ENCODE measurements at places on chromosomes 6 and 20.

DNA sequence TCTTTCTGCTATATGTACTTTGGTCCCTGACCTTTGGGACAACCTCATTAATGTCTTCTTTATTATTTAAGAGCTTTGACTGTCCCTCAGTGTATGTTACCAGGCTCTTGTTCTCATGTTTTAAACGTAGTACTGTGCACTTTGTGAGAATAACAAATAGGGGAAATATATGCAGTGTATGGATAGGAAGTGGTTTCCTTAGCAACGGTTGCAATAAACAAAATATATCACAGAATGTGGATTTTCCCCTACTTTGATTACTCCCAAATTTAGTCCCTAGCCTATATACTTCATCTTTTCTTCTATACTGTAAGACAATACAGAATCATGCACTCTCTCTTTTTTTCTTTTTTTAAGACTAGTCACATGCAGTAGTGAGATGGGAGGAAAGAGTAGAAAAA is 123.8 kb upstream of the AKIRIN2 start:
- no peak for DNase-seq

GRCh38 chr6:105836379-105836778 is 249.8 kb upstream of the PRDM1 start:
- no peak for DNase-seq

GRCh38 chr6:100426241-100426640 is 38.5 kb downstream of the SIM1 start:
- DNase-seq, result no peak

- no peak for DNase-seq
Observed at GRCh38 chr6:11056871-11057270, 12.8 kb upstream of the ELOVL2 start.

GRCh38 chr20:63568170-63568981 is 5.7 kb downstream of the HELZ2 start:
- no peak for DNase-seq

- no peak for DNase-seq
Observed at GRCh38 chr20:49852522-49853080, 40.0 kb downstream of the SLC9A8 start.
